ENCODE measurements at places on chromosomes 2 and 18.
A peak's percentile ranks its signal among the peaks of the same experiment; 100 is the strongest.

GRCh38 chr2:56465491-56465890, 281.7 kb downstream of the CCDC85A start:
- DNase-seq: no peak

GRCh38 chr2:44941551-44942234, at the start of gene SIX3:
TSS of gene SIX3 (plus strand) at chr2:44941702. CDS start at chr2:44942105, 403 bp downstream.
- DNase-seq: peak; percentile 53

DNA sequence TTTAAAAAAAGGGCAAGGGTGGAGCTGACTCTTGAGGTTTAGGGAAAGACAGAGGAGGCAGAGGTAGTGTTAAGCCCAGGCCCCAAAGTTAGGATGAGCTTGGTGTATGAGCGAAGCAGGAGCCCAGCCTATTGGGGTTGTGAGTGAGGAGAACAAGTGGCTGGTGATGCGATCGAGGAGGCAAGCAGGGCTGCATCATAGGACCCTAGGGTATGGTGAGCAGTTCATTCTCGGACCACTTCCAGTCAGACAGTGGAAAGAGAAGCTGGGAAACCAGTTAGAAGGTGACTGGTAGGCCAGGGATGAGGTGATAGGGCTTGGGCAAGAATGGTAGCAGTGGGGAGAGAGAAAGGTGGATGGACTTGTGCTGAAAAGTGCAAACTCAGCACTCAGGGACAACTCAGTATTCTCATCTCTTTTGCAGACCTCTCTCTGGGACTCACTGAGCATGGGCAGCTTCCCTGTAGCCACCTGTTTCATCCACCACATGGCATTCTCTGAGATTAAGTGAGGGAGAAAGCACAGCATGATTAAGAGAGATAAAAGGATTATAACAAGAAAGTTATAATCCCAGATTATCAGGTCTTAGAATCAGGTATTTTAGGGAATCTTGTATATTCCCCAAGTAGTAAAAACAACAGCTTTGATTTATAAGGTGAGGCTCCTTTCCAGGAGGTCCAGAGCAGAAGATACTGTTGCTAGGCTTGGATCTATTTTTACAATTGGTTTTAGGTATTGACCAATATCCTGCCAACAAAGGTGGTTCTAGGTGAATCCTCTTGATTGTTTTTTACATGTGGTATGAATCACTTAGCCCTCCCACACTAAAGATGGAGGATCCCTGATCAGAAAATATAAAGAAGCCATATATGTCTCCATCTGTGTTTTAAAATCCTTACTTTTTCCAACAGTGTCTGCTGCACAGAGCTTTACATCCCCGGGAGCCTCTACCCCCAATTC, 38.3 kb downstream of the XRCC5 start:
- no peak for DNase-seq

- peak; percentile 63 for DNase-seq
These were observed 273.6 kb downstream of the PAX3 start for GRCh38 chr2:222024932-222025880.

- DNase-seq: no peak
These were observed 3.7 kb downstream of the DLX1 start for GRCh38 chr2:172089005-172089504.

- DNase-seq: no peak
These were observed 134.4 kb downstream of the HDAC4 start for GRCh38 chr2:239266434-239266766.

- no peak for DNase-seq
These were observed 1.7 kb upstream of the RPE start for GRCh38 chr2:210000464-210001324.

DNA sequence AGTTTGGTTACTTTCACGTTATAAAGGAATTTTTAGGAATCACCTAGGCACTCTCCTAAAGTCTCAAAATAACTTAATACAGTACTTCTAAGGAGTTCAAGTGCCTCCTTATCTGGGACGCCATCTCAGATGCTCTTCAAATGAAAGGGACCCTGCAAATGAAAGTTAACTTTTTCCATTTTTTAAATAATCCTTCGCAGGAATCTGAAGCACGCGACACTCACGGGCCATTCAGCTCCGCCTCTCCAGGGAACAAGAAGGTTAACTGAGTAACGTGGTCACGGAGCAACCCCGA, 537 bp upstream of the ZC3H15 start:
- DNase-seq: no peak

- DNase-seq: no peak
These were observed 62.3 kb upstream of the SPAG16 start for GRCh38 chr2:213221957-213222356.

DNA sequence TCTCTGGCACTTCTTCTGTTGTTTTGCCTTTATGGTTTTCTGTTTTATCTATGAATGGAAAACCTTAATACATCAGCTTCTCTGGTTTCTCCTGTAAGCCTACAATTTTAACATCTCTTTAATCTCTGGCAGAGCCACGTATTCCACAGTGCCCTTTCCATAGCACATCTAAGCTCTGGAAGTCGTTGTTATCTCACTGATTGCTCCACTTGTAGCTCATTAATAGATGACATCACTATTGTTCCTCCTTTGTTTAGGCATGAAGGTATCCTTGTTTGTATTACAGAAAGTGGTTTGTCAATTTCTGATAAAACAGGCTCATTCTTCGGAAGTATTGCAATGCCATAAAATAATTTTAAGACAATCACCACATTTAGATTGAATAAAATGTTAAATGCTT, 185.2 kb downstream of the ZNF804A start:
- no peak for DNase-seq

GRCh38 chr2:176814274-176814673, 398.3 kb upstream of the HNRNPA3 start:
- no peak for DNase-seq

- peak; percentile 15 for DNase-seq
These were observed 263.3 kb upstream of the PKDCC start for GRCh38 chr2:41784496-41784895.

- DNase-seq: no peak
These were observed 145.4 kb upstream of the PIK3C3 start for GRCh38 chr18:41809652-41810051.

DNA sequence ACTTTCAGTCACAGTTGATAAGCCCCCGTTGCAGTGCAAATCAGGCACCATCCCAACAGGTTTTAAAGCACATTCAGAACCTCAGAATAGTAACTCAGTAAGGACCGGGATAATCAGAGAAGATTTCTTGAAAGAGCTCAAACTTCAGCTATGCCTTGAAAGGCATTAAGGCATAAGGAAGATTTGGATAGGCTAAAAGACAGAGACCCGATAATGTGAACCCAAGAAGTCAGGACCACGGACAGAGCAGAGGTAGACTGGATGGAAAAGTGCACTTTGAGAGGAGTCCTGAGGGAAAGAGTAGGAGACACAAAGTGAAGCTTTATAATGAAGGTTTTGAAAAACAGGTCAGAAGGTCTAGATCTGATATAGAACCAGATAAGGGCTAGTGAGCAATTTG, 36.9 kb upstream of the KLF7 start:
- DNase-seq: peak; percentile 62

DNA sequence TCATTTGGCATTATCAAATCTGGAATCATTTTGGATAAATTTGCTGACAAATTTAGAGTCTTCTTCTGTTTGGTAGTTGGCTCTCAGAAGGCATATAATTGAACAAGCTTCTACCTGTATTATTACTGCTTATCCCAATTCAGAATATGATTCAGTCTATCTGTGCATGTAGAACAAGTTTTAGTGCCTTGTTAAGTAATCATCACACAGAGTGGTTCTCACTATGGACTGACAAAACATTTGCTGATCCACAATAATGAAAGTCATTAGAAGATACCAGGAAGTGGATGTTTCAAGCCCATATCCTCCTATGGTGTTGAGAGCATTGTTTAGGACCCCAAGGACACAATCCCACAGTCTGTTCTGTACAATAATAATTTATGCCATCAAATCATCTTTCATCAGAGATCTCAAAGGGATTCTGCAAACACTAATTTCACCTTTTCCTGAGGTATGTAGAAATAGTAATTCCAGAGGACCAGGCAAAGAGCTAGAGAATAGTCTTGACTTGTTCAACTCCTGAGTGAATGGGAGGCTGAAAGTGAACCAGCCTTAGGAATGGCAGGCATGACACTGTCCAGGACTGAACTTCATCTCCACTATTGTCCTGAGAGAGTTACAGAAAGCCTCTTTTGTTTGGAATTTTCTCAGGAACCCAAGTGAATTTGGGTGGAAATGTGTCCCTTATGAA, 29.6 kb upstream of the DSC1 start:
- DNase-seq: no peak

DNA sequence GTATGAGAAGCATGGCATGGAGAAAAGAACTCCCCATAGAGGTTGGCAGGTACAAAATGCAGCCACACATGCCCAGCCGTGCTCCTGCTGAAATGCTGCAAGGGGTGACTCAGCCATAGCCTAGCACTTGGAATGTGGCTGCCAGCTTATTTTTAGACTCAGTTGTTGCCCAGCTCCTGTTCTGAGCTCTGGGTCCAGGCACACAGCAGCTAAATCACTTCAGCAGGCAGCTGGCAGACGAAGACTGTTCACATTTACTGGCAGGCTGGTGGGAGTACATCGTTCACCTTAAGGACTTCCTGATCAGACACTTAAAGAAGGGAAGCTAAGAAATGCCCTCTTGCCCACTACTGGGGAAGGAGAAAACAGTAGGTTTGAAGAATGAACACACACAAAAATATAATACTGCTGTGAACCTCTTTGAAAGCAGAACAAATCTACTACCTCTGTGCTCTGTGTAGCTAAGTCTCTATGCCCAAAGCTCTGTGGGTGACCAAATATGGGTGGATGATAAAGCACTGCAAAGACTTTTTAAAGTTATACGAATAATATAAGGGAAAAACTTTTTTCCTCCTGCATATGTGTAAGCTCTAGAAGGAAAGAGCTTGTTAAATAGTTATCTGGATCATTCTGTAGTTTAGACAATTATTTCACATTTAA, 146.1 kb downstream of the LNPK start:
- no peak for DNase-seq

DNA sequence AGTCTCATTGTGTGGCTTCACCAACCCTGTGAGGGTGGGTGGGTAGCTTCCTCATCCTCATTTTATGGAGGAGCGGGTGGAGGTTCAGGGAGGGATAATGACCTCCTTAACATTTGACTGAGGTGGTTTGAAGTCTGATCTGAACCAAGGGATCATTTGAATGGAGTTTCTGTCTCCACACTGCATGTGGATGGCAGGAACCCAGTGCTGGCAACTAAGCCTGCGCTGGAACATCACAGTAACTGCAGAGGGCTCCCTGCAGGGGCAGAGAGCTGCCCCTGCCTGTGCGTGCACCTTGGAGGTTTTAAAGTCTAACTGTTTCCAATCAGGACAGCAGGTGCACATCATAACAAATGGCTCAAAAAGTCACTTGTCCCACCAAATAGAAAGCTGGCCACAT, 3.3 kb downstream of the AGAP1 start:
- DNase-seq: no peak

DNA sequence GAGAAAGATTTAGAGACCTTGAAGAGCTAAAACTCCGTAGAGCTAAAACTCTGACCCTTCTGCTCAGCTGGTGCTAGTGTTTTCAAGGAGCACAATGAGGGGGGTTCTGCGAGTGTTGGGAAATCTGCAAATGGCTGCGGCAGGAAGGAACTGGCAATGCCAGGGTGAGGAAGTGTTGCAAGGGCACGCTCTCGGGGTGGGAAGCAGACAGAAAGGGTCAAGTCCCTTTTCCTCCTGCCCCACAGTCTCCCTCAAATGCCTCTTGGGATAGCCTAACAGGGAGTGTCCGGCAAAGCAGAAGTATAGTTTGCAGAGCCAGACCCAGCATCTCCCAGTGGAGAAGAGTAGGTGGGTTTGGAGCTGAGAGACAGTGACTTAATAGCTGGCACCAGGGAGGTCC, 60.5 kb downstream of the NCAPH start:
- DNase-seq: no peak

DNA sequence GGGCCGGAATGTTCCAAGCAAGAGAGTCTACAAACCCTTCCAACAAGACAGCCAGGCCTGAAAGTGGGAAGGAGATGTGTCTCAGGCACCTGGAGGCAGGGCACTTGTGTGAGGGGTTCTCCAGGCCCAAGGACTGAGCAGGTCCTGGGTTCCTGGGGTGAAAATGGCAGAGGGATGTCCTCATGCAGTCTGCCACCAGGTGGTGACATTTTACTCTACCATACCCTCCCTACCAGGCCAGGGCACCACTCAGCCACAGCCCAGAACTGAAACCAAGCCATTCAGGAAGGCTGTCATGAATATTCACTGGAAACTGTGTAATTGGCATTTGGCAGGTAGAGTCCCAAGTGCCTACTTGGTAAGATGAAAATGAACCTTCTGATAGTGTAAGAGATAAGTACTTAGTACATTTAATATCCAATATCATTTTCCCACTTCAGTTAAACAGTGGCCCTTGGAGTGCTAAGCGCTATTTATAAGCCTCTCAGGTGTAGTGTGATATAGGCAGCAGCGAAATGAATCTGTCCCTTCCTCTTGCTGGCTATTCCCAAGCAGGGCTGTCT, 185.1 kb downstream of the MYO5B start:
- peak; percentile 69 for DNase-seq

All from dermis blood vessel endothelial cell (primary cell).